Left renal pelvis (tissue), 4 donors: ENCODE measurements at places on chromosomes 6 and 20.

DNA sequence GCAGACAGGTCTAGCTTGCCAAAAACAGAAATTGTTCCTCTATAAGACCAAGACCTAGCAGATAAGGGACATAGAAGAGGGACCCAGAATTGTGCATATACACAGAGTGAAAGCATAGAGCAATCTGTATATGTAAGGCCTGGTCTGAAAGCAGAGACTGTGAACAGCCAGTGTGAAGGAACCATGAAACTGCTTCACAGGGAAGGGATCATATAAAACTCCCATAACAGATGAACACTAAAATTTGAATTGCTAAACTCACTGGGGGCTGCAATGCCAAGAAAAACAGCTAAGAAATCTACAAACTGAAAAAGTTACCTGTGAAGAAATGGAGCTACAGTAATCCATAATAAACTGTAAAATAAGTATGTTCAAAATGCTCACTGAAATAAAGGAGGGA, 7.0 kb downstream of the ZUP1 start:
- no peak for DNase-seq

GRCh38 chr6:27502508-27503435, 29.9 kb upstream of the ZNF184 start:
- no peak for DNase-seq

DNA sequence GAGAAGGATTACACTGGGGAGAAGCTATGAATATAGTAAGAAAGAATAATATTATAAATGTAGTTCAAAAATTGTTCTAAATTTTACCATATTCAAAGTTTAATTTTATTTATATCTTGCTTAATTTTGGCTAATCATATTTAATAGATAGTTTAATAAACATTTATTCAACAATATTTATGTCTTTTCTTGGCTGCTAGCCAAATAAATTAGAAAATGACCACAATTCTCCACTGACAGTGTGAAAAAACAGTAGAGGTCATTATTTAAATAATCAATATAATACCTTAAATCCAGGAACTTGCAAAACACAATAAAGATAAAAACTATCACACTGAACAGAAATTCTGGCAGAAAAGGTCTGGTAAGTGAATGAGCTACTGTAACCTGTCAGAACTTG, 145.9 kb downstream of the IPCEF1 start:
- DNase-seq = no peak

DNA sequence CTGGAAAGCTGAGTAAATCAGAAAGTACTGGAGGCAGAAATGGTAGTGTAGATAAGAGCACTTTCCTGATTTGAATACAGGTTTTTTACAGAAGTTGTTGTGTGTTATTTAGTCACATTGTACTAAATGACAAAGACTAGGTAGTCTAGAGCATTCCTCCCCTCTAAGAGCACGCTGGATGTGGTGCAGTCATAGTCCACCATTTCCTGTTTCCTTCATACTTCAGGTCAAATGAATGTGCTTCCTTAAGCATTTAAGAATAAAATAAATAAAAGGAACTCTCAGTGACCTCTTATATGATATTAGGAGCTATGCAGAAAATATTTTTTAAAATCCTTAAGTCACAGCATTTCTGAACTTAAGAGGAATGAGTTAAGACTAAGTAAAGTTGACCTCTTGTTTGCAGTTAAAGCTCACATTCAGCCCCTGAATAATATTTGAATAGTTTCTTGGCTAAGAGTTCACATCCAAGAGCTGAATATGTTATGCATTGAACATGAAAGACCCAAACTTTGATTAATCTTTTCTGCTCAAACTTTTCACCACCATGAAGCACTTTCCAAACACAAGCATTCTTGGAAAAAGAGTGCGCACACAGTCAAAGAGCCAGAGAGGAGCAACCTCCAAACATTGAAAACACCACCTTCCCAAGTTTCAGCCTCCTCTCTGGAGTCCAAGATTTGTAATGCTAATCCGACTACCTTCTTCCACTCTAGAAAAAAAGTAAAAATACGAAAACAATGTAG, 53.4 kb upstream of the TMEM30A start:
- DNase-seq = no peak

- no peak for DNase-seq
These were observed 62.4 kb downstream of the TENT5A start for GRCh38 chr6:81690073-81690472.

GRCh38 chr6:106637717-106638341, 8.5 kb downstream of the QRSL1 start:
- no peak for DNase-seq

- DNase-seq = no peak
These were observed 141.5 kb downstream of the GMDS start for GRCh38 chr6:2103765-2104523.

DNA sequence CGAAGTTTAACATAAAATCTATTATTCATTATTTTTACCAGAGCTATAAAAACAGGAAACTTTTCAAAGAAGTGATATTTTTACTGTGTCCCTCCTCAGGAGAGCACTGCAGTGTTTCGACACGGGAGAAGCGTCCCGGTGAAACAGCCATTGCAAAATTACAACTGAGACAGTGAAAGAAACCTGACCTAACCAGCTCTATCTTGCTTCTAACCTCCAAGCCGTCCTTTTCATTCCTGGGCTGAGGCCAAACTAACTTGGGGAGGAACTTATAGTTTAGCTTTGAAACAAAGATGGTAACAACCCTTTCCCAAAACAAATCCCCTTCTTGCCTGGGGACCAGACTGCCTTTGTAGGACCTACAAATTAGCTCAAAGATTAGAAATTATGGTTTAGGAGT, 79.2 kb downstream of the WDR27 start:
- DNase-seq = no peak

- DNase-seq = no peak
These were observed 89.3 kb downstream of the EPB41L2 start for GRCh38 chr6:130973521-130974277.

- DNase-seq = no peak
These were observed 229.4 kb downstream of the TSHZ2 start for GRCh38 chr20:53201588-53201987.

DNA sequence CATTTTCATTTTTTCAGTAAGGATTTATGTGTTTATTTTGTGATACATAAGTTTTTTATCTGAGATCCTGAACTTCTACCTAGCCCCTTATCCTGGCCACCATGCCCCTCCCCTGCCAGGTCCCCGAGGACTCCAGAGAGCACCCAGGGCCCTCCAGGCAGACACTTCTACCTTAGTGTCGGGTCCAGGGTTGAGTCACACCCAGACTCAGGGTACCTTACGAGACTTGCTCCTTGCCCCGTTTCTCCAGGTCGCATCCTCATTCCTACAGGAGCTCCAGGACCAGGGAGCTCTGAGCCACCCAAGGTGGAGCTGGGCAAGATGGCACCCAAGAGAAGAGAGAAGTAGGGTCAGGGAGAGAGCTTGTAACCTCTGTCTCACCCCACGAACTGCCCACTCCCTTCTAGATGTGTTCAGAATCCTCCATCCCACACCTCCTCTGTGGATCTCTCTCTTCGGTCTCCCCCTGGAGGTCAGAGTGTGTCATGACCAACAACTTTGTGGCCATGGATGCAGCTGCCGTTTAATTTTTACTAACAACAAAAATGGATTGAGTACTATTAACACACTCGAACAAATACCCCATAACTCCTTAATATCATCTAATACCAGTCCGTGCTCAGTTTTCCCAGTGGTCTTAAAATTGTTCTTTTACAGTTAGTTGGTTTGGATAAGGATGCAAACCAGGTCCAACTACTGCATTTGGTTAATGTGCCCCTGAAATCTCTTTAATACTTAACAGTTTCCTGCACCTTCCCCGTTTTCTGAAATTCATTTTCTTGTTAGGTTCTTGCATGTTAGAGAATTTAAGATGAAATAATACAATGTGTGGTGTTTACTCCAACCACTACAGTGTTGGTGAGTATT, 130.6 kb upstream of the INSM1 start:
- DNase-seq = no peak

DNA sequence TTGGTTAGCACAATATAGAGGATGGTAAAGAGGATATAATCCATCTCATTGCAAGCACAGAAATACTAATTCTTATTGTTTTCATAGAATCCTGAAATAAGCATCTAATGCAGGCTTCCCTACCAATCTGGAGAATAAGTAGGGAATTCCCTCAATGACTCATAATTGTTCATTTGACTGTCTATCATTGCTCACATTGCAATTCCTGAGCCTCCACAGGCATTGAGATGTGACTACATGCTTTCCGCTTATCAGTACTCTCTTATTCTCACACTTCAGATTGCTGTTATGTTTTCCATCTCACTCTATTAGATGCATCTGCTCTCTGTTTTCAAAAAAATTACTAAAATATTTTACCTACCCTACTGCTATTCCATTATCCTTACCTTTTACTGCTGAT, 216.2 kb upstream of the PRSS16 start:
- DNase-seq = no peak

DNA sequence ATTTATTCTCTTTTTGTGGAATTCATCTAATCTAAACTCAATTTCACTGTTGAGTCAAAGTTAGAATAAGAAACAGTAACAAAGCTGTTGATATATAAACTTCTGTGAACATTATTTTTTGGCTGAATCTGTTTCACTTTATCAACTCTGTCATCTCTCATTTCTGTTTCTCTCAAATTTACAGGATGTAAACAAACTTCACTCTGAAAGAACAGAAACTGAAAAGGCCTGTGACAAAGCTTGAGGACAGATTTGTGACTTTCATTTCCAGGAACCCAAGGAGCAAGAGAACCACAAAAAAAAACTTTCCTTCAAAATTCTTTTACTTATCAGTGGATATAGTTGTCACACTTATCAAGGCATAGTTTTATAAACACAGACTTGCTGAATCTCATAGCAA, 447.9 kb upstream of the OPRM1 start:
- no peak for DNase-seq

GRCh38 chr20:53162251-53162835, 190.2 kb downstream of the TSHZ2 start:
- DNase-seq = peak; percentile 54

DNA sequence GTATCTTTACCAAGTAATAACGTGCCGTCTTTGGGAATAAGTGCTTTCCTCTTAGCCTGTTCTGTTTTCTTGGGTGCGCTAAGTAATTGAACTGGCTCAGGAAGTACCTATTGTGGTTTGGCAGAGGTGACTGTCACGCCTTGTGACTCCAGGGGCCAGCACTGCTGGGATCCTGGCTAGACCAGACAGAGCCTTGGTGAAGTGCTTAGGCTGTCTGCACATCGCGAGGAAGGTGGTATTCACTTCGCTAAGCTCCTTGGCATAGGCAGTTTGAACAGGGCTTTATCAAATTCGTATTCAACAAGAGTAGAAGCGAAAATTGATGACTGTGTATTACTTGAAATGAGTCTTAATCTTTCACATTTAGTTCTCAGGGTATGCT, 17.6 kb downstream of the PRDM1 start:
- DNase-seq = no peak

GRCh38 chr20:44022464-44022863, 107.8 kb downstream of the TOX2 start:
- DNase-seq = no peak

DNA sequence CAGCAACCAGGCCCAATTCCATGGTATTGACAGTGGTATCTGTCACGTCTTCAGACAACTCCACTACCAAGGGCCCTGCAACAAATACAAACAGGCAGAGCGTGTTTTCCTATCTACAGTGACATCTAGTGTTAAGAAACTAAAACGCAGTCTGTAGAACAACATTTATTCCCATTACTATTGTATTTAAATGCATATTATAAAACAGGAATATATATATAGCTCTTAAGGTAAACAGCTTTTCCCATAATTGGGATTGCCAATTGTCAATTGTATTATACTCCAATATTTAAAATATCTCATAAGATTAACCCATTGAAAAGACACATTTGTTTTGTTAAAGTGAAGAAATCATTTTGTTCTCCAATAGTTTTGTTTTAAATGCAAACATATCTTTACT, 97.2 kb downstream of the KIF16B start:
- peak; percentile 42 for DNase-seq

DNA sequence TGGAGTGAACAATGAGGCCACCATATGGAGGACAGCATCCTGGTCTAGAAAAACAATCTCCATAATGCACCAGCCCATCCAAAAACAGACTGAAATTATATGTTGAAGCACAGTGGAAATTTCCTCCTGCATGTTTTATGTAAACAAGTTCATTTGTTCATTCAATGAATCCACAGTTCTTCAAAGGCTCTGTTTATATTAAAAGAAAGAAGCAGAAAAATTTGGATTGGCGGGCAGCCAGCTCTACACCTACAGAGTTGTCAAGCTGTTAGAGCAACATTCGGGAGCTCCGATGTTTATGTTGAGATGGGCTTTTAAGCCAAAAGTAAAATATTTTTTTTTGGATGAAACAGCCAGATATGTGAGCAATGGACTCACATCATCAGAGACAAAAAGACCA, 395.3 kb upstream of the SULF2 start:
- no peak for DNase-seq

GRCh38 chr6:89281779-89282246, 33.3 kb downstream of the GABRR2 start:
- DNase-seq = no peak

- DNase-seq = no peak
These were observed 834 bp upstream of the CTSZ start for GRCh38 chr20:59007665-59008511.

DNA sequence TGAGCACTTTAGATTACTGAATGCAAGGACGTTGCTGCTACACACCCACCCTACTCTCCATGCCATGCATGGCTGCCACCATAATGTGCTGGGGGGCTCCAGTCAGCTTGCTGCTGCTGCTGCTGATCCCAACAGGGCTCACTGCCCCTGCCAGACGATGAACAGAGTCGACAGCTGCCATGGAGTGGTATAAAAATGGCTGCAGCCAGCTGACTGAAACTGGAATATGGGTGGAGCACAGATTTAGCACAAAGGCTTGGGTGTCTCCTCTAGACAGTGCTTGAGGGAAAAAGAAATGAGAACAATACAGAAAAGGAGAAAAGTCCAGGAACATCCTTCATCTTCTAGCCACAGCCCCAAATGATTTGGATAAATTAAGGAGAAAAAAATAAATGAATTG, 150.7 kb downstream of the PDSS2 start:
- DNase-seq = no peak

DNA sequence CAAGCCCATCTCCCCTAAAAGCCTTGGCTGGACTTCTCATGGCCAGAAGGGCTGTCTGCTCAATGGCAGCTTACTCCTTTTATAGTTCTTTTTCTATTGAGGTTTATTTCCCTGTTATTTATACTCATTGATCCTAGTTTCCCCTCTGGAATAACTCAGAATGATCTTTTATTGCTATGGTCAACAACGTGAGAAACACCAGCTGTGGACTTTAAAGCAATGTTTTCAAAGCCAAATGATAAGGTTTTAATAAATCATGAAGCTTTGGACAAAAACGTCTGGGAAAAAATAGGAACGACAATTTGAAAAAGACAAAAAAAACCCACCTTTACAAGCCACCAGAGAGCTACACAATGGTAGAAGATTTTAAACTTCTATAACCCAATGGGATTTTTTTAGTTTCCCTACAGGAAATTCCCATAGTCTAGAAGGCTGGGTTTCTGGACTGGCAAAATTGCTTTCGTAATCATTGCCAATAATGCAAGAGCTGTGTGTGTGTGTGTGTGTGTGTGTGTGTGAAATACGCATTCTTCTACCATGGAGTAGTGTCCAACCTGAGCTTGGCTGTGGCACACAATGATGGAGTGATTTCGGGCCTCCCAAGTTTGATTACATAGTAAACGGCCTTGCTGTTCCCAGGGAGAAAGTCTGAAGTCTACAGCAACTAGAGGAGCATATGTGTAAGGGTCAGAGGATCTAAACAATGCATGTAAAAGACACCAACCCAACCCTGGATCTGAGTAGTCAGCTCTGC, 396.0 kb downstream of the SYNE1 start:
- DNase-seq = peak; percentile 46

GRCh38 chr6:30227763-30228487, 14.7 kb upstream of the TRIM26 start:
- no peak for DNase-seq
